ENCODE measurements at places on chromosomes 6 and 20. TPM values are rescaled to one million over a fixed set of nuclear protein-coding genes. Genes with fewer than 3 reads are reported as not detected.

The SCGN gene
- not detected for total RNA-seq

The NFS1 gene
- 28.0 TPM for total RNA-seq

The BPIFB1 gene
- not detected for total RNA-seq

The MAS1 gene
- total RNA-seq, result under 0.01 TPM

The TSPO2 gene
- not detected for total RNA-seq

The ASIP gene
- total RNA-seq, result not detected

The COL21A1 gene
- 0.38 TPM for total RNA-seq

The ID4 gene
- total RNA-seq, result 27.0 TPM

The OR2B6 gene
- not detected for total RNA-seq

The TCP11 gene
- total RNA-seq, result 0.19 TPM

The MAFB gene
- total RNA-seq, result under 0.01 TPM

The SLC13A3 gene
- 0.38 TPM for total RNA-seq

The BMP2 gene
- 4.8 TPM for total RNA-seq

The RAB44 gene
- under 0.01 TPM for total RNA-seq

The NKX2-2 gene
- not detected for total RNA-seq

The LTB gene
- total RNA-seq, result 0.28 TPM

The METTL24 gene
- 0.85 TPM for total RNA-seq

The SLC35F1 gene
- not detected for total RNA-seq

The FAM209B gene
- total RNA-seq, result not detected

The PRDM13 gene
- total RNA-seq, result not detected

The NKAIN2 gene
- not detected for total RNA-seq

The GSTA2 gene
- not detected for total RNA-seq

The FOXP4 gene
- total RNA-seq, result 1.1 TPM

The CCN6 gene
- not detected for total RNA-seq

All from regular cardiac myocyte (primary cell).